T-helper 2 cell treated with Interferon-gamma antibody and Interleukin-4, amounts not matched to agents 5 μg/mL and 100 μg/mL, for 36 hours (primary cell): ENCODE measurements at places on chromosomes 6 and 20.
A peak's percentile ranks its signal among the peaks of the same experiment; 100 is the strongest.

DNA sequence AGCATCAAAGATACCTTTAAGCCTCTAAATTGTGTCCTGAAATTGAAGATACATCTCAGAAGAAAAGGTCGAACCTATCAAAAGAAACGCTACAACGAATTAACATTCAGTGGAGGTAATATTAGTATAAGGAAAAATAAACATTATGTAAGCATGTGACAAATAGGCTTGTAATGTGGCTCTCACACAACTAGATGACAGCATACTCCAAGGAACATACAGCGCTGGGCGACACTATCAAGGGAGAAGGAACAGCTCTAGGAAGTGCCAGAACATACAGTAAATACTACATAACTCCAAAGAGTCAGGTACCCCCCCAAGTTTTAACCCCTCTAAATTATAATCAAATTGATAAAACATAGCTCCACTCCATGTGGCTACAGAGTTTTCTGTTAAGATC lies 103.5 kb downstream of the LAMP5 start:
- no peak for DNase-seq

DNA sequence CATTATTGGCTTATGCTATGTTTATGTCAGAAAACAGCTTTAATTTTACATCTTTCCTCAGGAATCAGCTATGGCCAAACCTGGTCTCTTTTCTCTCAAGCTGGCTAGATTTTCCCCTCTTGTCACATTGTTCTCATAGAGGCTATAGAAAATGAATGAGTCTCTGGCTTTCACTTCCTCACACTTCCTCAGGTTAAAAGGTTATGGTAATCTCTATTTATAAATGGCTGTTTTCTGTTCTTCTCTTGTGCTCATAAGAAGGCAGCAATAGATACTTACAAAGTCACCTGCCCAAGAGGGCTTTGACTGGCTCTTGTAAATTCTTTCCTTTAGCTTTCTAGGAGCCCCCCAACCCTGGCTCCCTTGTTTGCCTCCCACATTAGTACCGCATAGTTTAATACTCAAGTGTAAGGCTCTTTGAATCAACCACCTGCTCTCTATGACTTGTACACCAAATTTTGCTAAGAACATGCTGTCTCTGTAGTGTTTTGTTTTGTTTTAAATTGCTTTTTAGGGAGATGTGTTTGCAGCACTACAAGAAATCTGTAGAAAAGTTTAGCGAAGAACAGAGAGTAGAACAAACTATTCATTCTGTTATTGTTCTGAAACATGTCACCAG lies 897.4 kb upstream of the CITED2 start:
- DNase-seq: no peak

DNA sequence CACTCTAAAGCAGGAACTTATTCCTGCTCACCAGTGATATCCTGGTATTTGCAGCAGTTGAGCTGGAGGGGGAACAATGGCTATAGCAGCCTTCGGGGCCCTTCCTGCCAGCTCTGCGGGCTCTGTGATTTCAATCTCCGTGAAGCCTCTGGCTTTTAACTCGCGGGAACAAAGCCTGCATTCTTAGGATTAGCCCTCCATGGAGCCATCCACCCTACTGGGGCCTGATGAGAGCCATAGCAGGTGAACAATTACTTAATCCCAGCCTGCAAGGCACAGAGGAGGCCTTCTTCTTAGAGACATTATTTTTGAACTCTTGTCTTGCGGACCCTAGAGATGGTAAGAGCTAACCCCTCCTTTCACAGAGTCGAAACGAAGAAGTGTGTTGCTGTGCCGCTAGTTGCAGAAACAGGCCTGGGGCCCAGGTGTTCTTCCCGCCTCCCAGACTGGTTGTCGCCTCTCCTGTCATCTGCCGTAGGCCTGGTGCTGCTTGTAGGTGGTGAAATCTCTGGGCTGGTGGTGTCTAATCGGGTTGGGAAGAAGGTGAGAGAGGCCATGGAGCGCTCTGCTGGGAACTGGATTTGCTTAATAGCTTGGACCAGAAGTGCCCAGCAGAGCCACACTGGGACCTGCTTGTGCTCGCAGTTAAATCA lies 9.7 kb downstream of the GHRH start:
- DNase-seq: no peak

GRCh38 chr6:37699138-37699766 lies 1.6 kb upstream of the MDGA1 start:
- DNase-seq: no peak

GRCh38 chr6:108492131-108492766 lies 68.5 kb upstream of the FOXO3 start:
- no peak for DNase-seq

DNA sequence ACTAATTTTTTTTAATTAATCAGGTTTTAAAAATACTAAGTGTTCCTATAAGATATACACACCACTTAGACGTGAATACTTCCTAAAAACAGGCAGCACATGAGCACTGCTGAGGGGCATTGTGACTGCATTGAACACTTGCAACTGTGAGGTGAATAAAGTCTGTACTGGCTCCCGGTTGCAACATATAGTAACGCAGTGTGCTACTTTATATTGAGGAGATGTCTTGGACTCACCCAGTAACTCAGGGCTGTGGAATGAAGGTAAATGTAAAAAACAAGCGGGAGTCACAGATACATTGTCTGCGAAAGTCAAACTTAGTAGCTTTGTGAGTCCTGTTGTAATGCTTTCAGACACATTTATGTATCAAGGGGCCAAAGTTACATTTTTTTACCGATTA lies 17.0 kb upstream of the HLA-A start:
- DNase-seq: no peak

- no peak for DNase-seq
Observed at GRCh38 chr6:157236040-157236725, 87.1 kb downstream of the TMEM242 start.

- no peak for DNase-seq
Observed at GRCh38 chr6:108134213-108134970, 31.4 kb upstream of the NR2E1 start.

DNA sequence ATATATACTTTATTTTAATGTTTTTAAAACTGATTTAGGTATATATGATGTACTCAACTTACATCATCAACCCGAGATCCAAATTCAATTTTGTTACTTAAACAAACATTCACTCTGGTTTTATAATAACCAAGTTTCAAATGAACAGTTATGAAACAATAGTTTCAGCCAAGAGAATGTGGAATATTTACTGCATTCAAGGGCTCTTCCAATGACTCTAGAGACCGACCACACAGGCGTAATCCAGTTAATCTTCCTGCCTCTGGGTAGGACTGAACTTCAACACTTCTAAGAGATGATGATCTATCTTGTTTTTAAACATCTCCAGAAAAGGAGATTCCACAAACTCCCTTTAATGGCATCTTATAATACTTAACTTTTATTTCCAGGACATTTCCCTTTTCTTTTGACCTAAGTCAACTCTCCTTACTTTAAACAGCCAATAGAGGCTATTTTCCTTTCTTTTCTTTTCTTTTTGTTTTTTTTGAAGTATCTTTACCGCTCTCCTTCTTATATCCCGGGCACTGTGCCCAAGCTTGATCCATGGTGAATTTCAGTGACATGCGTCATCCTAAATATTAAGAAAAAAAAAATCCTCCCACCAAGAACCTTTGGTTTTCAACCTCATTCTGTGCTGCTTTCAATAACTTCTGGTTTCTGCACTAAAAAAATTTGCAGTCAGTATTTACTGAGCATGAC lies 110.1 kb downstream of the KIF13A start:
- no peak for DNase-seq

DNA sequence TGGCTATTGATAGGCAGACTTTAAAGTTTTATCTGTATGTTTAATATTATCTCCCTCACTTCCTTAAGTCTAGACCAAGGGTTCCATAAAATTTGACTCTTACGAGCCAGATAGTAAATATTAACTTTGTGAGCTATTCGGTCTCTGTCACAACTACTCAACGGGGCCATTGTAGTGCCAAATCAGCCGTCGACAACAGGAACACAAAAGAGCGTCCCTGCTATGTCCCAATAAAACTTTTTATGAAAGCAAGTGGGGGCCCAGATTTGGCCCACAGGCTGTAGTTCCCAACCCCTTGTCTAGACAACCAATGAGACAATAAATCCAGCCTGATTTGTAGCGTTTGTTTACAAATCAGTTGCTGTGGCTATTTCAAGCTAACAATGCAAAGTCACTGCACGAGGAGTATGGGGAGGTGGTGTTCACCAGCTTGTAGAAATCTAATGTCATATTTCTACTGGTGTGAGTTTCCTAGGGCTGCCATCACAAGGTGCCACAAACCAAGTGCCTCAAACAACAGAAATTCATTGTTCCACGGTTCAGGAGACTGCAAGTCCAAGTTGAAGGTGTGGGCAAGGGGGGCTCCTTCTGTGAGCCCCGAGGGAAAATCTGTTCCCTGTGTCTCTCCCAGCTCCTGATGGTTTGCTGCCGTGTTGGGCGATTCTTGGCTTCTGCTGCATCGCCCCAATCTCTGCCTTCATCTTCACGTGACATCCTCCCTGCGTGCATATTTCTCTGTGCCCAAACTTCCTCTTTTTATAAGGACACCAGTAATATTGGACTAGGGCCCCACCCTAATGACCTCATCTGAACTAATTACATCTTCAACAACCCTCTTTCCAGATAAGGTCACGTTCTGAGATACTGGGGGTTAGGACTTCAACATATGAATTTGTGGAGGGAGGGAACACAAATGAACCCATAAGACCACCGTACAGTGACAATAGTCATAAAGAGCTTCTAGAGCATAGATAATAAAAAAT lies 356.0 kb upstream of the JARID2 start:
- DNase-seq: no peak

DNA sequence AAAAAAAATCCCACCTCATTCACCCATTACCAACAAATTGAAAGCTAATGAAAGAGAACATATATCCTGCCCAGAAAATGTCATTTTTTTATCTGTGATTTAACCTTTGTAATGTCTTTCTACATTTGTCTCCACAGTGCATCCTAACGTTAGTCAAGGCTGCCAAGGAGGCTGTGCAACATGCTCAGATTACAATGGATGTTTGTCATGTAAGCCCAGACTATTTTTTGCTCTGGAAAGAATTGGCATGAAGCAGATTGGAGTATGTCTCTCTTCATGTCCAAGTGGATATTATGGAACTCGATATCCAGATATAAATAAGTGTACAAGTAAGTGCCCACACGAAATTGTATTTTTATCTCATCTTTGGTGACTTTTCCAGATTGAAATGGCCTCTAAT lies 30.0 kb downstream of the RSPO3 start:
- DNase-seq: no peak

DNA sequence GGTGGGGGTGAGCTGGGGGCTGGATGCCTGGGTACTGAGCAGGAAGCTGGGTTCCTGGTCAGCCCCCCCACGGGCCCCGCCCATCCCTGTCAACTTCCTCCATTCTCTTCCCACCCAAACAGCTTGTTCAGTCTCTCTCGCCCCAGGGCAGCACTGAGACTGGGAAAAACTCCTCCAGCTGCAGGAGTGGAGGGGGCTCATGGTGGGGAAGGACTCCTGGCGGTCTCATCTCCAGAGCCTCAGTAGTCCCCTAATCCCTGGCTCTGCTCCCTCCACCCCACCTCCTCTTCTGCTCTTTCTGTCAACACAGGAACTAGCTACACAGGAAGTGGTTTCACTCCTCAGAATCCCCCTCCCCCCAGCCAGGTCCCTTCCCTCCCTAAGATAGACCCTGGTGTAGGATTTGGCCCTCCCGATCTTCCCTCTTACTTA lies at the start of gene GPSM3:
Gene GPSM3, minus strand, starts transcription at position 36 of the 432 bp plus-strand sequence. CDS start 130 bp downstream, outside the sequence.
- DNase-seq: peak; percentile 56

DNA sequence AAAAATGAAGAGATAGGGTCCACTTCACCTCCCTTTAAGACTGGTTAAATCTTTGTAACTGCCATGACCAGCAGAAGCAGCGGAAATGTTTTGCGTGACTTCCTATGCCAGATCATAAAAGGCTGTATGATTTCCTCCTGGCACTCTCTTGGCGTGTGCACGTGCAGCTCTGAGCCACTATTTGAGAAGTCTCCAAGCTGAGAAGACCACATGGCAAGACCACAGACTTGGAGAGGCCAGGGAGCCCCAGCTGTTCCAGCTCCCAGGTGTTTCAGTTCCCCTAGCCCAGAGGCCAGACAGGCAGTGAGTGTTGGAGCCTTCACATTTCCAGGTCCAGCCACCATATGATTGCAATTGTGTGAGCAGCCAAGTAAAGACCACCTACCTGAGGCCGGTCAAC lies 259.3 kb upstream of the RIN2 start:
- DNase-seq: no peak

GRCh38 chr6:33960345-33961313 lies 156.8 kb upstream of the MLN start:
- DNase-seq: no peak

DNA sequence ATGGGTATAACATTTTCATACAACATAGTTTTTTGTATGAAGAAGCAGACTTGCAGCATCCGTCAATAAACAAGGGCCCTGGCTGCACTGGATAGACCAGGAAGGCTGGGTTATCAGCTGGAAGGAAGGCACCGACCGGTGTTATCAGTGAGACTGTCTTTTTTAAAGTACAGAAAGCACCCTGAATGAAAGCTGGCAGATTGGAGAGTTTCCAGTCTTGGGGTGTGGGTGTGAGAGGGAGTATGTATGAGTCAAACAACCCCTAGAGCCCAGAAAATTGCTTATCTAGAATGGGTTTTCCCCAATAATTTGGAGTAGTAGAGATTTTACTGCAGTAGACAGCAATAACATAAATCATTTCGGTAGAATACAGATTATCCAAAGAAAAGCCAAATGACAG lies 42.4 kb downstream of the TXLNB start:
- DNase-seq: peak; percentile 59

- DNase-seq: peak; percentile 39
Observed at GRCh38 chr6:105795913-105796517, 290.1 kb upstream of the PRDM1 start.

DNA sequence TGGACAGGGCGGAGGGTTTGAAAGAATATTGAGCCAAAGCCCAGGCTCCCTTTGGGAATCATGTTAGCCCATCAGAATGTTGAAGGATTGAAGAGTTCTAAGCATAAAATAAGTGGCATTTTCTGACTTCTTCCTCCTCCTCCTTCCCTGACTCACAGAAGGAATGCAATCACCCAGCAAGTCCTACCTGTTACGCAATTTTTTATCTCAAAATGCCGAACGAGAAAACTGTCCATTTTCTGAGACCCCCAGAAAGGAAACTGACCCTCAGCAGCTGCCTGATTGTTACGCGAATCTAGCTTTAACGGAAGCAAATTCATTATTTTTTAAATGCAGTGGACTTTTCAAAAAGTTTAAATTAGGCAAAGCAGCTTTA lies 4.7 kb upstream of the DNAJC5 start:
- no peak for DNase-seq

GRCh38 chr6:71481011-71481410 lies 192.4 kb downstream of the OGFRL1 start:
- no peak for DNase-seq

DNA sequence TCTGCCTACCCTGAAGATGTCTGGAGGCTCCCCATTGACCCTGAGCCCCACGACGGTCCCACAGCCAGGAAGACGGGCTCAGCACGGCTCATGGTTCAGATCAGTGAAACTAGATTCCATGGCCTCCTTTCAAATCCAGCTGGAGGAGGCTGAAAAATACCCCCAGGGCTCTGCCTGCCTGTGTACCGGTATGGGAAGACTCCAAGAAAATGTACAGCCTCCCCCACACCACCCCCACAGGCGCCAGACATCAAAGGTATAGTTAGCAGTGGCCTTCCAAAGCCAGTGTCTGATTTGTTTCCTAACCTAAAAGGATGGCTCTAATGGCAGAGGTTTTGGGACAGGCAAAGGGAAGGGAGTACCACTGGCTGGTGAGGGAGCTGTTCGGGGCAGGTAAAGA lies 86.2 kb upstream of the SNAP25 start:
- no peak for DNase-seq
